ENCODE measurements at places on chromosomes 1 and 21.

DNA sequence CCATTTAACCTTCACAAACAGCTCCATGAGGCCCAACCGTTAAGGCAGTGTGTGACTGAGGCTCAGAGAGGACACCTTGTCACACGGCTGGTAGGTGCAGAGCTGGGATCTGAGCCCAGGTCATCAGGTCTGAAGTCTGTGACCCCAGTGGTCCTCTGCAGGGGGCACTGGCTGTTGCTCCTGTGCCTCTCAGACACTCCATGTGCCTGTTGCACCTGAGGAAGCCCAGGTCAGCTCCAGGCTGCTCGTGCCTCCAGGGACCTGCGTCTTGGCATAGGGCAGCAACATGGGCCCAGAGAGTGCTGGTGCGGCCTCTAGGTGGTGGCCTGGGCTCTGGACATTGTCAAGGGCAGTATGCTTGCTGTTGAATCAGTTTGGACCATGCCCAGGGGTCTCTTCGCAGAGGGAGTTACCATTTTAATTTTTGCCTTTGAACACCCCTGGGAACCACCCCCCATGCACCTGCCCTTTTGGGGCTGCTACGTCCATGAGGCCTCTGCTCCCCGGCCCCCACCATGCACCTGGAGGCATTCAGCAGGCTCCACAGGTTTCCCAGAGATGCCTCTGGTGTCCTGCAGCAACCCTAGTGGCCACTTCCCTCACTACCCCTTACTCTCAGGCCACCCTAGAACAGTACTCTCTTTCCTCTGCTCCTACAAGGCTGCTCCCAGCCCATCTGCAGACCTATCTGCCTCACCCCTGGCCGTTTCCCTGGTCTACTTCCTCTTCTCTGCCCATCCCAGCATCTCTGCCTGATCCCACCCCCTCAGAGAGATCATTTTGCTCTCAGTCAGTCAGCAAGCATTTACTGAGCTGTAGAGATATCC is 25.2 kb upstream of the EPS8L3 start:
- no peak for DNase-seq

DNA sequence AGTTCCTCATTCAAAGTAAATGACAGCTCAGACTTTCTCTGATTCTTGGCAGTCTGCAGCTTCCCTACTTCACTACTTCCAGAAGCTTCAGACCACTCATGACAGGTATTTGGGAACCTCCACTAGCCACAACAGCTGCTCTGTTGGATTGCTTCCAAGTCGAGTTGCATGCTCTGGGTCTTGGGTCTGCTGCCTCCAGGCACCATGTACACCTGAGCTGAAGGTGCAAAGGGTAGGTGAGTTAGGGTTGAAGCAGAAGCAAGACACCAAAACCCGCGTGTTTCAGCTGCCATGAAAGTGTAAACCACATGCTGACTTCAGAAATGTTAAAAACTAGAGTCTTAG is 62.7 kb downstream of the ZNF684 start:
- DNase-seq = no peak

DNA sequence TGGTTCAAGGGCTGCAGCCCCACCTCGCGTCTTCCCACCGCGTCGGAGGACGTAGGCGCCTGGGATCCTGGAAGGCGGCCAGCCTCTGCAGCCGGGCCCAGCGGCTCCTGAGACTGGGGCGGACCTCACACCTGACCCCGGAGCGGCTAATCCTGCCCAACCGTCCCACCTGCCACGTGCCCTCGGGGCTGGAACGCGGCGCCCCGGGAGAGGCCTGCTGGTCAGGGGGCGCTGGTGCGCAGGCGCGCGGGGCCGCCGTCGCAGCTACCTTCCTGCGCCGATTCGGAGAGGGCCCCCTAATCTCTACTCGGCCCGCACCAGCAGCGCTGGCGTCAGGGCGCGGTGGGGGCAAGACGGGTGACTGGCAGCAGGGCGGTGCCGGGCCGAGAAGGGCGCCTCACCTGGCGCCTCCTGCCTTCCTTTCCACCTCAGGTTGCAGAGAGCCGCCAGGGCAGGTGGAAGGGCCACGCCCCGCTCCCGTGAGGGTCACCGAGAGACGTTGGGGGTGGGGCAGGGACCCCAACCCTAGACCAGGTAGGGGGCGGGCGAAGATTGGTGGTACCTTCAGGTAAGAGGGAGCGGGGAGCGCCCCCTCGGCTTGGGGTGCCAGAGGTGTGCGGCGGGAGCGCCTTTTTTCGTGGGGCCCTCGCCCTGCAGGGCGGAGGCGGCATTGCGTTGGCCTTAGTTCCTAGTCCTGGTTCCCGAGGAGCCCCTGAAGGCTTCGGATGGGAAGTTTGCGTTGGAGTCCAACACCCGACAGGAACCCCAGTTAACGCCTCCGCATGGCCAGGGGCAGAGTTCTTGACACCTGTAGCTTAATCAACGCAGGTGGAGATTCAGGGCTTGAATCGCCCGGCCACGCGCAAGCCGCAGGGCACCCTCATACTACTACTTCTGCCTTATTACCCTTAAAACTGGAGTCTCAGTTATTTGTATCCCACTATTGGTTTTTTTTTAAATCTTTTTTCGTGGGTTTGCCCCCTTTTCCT is at the start of gene TDRD5:
TSS of gene TDRD5 (plus strand) at position 241 of the 989 bp plus-strand sequence. CDS start 784 bp downstream, outside the sequence.
- DNase-seq = no peak

GRCh38 chr1:25802915-25803314 is 2.9 kb downstream of the SELENON start:
- no peak for DNase-seq

DNA sequence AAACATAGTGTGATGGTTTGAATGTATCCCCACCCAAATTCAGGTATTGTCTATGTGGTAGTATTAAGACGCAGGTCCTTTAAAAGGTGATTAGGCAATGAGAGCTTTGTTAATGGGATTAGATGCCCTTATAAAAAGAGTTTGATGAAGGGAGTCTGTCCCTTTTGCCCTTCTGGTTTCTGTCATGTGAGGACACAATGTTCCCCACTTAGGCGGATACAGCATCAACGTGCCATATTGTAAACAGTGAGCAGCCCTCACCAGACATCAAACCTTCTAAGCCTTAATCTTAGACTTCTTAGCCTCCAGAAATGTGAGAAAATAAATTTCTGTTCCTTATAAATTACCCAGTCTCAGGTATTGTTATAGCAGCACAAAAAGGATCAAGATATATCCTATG is 172.8 kb downstream of the FAF1 start:
- DNase-seq = no peak

All from mesothelial cell of epicardium (in vitro differentiated cells).